ENCODE measurements at places on chromosomes 1 and 21. TPM values are rescaled to one million over a fixed set of nuclear protein-coding genes. Genes with fewer than 3 reads are reported as not detected.

GRCh38 chr1:216183007-216183406 is 240.2 kb downstream of the USH2A start:
- no peak for DNase-seq

DNA sequence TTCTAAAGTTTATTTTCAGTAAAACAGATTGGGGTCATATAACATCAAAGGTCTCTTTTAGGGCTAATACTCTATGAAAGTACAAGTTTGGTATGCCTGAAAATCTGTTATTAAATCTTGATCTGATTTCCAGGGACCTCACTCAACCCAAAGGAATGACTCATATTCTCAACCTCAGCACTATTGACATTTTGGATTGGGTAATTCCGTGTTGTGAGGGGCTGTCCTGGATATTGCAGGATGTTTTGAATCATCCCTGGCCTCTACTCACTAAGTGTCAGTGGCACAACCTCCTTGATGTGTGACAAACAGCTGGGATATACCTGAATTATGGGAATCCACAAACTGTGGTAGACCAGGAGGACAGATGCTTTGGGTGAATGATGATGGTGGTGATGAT is 51.5 kb upstream of the CYP2J2 start:
- DNase-seq: no peak

DNA sequence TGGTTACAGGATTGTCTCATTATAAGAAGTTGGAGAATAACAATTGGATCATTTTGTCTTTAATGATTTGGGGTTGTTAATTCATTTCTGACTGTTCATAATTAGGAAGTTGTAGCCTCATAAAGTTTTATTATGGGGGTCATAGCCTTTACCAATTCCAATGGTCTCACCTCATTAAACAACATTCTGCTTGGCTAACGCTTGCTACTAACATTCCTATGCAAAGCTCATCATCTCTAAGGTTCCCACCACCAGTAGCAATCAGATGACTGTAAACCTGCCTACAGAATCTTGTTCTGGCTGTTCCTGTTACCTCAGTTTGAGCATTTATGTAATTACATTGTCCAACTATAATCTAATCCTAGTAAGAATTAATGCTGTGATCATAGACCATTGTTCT is 60.2 kb downstream of the ODF2L start:
- DNase-seq: no peak

GRCh38 chr21:26795412-26795805 is 49.8 kb downstream of the ADAMTS1 start:
- DNase-seq: no peak

The RXFP4 gene
- not detected for total RNA-seq

GRCh38 chr1:232574889-232575762 is 54.8 kb downstream of the SIPA1L2 start:
- DNase-seq: no peak

GRCh38 chr1:110218137-110218536 is 8.0 kb downstream of the KCNC4 start:
- DNase-seq: no peak

DNA sequence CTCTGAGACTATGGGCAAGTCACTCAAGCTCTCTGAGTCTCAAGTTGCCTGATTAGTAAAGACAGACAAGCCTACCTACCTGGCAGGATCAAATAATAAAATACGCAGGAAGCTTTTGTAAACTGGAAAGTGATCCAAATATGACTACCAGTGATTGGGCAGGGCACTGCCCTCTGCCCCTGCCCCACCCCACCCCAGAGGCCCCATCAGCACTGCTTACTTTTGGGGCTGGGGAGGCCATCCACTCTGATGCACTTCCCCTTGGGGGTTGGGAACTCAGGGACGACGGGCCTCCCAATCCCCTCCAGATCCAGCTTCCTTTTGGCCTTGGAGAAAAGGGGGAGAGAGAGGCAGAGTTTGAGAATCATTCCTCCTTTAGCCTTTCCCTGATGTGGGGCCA is 6.9 kb downstream of the E2F2 start:
- DNase-seq: no peak

The OR2T29 gene
- total RNA-seq: not detected

The EPHB2 gene
- 13.6 TPM for total RNA-seq

- DNase-seq: no peak
These were observed 383.8 kb upstream of the VAMP3 start for GRCh38 chr1:7387053-7387927.

- DNase-seq: no peak
These were observed 74.6 kb upstream of the NFIA start for GRCh38 chr1:61007534-61008364.
